Esophagus squamous epithelium (tissue), 5 donors: ENCODE measurements at places on chromosomes 7 and 10. TPM values are rescaled to one million over a fixed set of nuclear protein-coding genes. Genes with fewer than 3 reads are reported as not detected.

DNA sequence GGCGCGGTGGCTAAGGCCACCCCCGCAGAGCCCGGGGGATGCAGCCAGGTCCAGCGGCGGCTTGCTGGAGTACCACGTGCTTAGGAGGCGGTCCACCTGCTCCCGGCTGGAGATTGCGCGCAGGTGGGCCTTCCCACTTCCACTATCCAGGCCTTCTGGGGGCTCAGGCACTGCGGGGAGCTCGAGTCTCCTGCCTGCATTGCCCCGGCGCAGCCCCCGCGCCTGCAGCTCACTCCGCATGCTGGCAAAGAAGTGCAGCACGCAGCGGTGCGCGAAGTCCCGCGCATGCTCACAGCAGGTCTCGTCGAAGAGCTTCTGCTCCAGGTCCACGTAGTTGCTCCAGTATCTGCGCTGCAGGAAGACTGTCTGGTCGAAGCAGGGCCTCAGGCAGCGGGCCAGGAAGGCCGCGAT is 5.8 kb downstream of the CALHM3 start:
- no peak for DNase-seq

DNA sequence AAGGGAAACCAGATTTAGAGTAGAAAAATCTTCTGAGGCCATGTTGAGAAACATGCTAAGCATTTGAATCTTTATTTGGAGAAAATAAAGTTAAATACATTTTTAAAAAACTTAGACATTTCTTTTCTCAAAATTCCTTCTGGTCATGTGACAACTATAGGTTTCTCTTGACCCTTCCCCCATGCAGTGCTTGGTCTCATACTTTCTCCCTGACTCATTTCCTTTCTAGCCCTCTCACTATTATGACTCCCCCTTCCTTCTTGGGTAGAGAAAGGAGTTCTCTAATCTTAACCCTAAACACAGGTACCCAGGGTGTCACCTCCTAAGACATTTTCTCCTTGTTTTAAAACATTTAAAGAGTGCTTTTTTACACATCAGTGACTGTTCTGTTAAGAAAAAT is 179.5 kb upstream of the TMEM106B start:
- no peak for DNase-seq

DNA sequence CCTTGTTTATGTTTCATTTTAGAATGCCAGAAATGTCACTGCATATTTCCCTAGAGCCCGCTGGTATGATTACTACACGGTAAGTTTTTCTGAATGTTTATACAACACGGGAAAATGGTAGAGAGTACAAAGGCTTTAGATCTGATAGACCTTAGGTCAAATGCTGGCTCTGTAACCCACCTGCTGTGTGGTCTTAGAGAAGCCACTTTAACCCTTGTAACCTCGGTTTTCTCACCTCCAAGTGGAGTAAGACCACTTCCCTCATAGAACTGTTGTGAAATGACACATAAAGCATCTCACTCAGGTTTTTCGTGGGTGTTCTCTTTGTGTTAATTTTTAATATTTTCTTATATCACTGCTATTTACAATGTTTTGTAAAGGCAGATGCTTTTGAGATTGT is 13.9 kb upstream of the MGAM2 start:
- no peak for DNase-seq

DNA sequence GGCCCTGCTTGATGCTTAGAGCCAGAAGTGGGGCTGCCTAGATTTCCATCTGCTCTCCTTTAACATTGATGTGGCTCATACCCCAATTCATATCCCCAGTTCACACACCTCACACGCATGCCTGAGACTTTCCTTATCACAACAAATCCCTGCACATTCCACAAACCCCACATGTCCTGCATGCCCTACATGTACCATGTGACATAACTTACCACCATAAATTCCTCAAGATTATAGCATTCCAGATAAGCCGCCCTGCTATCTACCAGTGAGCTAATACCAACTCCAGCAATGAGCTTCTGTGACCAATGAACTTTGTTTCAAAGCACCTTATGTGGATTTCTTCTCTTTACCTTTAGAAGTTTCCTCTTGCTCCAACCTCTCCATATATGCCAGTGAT is 104.7 kb upstream of the RAB11FIP2 start:
- DNase-seq: no peak

SLC26A5 gene
- total RNA-seq: not detected

ASB10 gene
- not detected for total RNA-seq

MINDY3 gene
- total RNA-seq: 20.1 TPM

HHEX gene
- total RNA-seq: not detected
